ENCODE measurements at places on chromosomes 4 and X.

- DNase-seq, result peak; percentile 84
Measured at GRCh38 chrX:40647307-40648197, at the start of gene CXorf38. Gene CXorf38 (minus strand): TSS chrX:40647561. CDS start chrX:40647520, 41 bp downstream.

DNA sequence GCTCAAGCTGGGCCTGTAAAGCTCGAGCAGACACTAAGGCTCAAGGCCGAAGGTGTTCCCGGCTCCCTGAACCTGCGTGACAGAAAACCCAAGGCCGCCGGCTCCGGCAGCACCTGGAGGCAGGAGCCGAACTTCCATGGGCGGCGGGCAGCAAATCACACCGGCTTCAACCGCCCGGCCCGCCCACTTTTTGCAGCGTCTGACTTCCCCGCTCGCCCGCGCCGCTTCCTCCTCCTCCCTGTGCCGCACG is 940 bp upstream of the NSD2 start:
- DNase-seq, result peak; percentile 49

DNA sequence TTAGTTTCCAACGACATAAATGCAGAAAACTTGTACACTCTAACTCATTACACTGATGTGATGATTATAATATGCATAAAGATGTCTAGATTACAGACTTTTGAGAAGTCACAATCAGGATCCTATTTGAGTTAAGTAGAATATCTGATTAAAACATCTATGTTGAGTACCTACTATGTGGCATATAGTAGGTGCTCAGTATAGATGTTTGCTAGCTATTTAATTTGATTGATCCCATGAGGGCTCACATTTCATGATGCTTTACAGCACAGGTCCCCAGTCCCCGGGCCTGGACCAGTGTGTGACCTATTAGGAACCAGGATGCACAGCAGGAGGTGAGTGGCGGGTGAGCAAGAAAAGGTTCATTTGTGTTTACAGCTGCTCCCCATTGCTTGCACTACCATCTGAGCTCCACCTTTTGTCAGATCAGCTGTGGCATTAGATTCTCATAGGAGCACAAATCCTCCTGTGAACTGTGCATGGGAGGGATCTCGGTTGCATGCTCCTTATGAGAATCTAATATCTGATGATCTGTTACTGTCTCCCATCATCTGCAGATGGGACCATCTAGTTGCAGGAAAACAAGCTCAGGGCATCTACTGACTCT is 33.0 kb upstream of the CXCL8 start:
- no peak for DNase-seq

DNA sequence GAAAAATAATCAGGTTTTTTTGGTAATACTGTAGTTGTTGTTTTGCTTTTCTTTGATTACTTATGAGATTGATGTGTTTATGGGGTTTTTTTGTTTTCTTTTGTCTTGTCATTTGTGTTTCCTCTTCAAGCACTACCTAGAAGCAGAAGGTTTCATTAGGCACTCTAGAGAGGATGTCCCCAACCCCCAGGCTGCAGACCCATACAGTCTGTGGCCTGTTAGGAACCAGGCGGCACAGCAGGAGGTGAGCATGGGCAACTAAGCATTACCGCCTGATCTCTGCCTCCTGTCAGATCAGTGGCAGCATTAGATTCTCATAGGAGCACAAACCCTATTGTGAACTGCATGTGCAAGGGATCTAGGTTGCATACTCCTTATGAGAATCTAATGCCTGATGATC is 22.9 kb upstream of the NOCT start:
- no peak for DNase-seq

DNA sequence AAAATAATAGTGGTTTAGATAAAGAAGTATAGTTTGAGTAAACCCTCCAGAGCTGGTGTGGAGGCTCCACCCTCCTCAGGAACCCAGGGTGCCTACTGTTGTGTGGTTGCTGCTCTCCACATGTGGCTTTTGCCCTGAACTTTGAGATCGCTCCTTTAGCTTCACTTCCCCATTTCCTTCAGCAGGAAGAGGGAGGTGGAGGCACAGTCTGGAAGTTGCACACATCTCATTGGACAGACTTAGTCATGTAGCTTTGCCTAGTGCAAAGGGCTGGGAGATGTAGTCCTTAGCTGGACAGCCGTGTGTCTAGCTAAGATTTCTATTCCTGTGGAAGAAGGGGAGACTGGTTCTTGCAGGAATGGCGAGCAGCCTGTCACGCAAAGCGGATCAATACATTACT is 37.9 kb downstream of the RGS12 start:
- DNase-seq, result no peak

DNA sequence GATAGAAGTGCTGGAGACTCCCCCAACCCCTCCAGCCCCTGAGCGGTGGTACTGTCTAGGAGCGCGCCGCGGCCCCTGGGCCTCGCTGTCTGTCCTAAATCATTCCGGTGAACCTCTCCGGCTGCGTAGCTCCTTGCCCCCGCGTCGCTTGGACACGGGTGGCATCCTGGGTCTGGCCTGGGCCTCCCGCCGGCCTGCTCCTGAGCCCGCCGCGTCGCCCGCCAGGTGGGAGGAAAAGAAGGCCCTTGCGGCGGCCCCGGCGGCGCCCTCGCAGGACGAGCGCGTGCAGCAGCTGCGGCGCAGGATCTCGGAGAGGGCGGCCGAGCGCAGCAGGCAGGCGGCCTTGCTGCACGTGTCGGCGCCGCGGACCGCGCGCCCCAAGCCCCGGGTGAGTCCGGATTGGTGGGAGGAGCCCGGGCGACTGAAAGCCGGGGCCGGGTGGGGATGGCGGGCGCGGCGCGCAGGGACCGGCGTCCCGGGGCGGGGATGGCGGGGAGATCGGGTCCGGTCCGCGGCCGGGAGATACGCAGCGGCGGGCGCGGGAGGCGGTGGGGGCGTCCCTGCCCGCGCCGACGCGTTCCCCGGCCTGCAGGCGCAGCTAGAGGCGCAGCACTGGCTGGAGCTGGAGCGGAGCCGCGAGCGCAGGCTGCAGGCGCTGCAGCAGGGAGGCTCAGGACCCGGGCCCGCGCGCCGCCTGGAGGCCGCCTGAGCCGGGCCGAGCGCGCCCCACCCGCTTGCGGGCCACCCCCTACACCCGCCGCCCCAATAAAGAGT is 6.5 kb upstream of the RNF4 start:
- DNase-seq, result peak; percentile 41

DNA sequence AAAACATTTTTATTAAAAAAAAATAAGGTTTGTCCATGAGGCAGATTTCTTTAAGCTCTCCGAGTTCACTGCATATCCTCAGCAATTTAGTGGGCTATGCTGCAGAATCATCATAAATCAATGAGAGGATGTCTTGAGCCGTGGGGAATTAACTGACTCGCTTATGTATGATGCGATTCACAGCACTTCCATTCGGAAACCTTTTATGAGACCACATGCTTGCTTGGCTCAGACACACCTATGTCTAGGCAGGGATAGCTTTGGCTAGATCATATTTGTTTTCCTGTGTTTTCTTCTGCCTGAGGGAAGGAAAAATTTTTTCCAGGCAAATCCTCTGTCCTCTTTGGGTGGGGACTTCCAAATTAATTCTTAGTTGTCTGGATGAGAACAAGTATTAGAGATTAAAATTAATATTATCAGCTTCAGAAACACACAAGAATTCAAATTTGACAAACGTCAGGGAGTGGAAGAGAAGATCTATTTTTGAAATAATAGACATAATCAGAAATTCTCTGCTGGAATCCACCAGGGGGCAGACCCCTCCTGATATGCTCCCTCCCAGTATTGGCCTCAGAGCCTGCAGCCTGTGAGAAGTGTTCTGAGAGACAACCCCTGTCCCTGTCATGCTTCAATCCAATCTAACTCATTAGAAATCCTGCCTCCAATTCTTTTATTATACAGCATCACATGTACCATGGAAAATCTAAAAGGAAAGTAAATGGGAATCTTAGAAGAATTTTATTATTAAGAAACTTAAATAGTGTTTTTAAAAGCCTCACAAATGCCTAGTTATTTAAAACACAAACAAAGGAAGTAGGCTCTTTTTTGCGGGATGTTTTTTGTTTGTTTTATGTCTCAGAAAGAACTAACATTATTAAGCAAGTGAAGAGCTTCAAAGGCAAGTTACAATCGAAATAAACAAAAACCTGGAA is 345.1 kb upstream of the TACR3 start:
- no peak for DNase-seq

DNA sequence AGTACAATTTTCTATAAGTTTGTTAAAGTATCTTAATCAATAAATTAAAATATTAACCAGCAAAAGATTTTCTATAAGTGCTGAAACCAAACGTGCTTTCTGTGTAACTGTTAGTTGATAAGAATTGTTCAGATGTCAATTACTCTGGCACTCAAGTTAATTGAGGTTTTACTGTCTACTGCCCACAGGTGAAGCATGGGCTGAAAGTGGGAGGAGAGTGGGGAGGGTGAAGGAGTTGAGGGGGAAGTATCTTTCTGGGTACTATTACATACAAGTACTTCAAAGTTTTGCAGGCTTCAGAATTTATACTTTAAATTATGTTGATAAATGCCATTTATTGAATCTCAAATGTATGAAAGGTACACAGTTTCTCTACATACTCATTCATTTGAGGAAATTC is 19.1 kb upstream of the CXCL3 start:
- DNase-seq, result no peak

- DNase-seq, result no peak
Measured at GRCh38 chr4:76571274-76571673, 136.2 kb downstream of the SHROOM3 start.

DNA sequence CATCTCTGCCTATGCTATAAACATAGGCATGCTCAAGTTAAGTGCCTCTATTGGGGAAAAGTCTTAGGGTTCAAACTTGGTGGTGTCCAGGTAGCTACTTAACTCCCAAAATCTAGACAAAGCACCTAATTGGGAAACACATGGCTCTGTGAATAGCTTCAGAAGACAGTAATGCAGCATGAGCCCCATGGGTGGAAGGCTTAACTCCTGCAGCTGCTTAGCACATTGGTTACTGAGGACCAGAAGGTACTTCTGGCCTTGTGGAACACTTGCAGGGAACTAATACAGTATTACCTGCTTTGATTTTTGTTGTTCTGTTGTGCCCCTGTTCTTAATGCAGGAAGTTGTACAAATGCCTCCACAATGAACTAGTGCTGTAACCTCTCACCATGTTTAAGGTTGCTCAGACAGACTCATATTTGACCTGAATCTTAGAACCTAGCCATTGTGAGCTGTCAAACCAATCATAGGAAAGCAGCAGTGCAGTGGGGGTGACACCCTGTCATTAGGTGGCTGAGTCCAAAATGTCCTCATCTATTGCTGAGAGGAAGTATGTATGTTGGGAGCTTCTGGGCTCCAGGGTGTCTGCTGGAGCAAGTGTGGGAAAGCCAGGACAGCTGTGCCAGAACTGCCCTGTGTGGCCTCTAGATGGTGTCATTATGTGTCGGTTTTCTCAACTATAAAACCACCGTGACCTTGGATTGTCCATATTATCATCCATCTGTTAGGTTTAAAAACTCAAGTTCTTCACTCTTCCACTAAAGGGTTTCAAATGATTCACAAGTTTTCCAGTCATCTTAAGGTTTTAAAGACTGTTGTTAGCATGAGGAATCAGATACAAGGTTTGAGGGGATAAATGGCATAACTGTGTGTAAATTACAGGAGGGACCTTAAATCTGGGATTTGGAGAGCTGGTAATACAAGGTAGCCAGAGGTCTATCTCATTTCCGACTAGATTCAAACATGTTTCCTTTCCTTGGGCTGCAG is 69.9 kb upstream of the WDR1 start:
- no peak for DNase-seq

- no peak for DNase-seq
Measured at GRCh38 chr4:58679886-58680285, 1569.7 kb upstream of the IGFBP7 start.

GRCh38 chr4:163353054-163353453 is 9.4 kb downstream of the NPY5R start:
- no peak for DNase-seq

DNA sequence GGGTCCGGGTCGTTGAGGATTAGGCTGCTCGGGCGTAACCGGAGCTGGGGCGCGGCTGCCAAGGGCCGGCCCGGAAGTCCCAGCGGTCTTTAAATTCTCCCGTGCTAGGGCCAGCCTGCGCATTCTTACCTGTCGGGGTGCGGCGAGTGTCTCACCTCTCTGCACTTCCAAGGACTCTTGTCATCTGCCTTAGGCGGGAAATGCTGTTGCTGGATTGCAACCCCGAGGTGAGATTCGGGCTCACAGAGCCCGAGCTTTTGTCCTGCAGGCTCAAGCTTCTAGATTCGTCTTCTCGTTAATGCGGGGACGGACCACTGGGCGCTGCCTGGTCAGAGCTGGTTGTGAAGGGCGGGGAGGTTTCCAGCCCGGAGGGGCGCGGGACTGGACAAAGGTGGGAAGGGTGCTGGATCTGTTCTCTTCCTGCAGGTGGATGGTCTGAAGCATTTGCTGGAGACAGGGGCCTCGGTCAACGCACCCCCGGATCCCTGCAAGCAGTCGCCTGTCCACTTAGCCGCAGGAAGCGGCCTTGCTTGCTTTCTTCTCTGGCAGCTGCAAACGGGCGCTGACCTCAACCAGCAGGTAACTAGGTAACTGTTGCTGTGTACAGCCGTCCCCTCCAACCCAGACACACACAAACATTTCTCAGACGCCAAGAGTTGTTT is at the start of gene ANKRD37:
ANKRD37 (plus strand) TSS at position 118 of the 662 bp plus-strand sequence; CDS start at position 201, 83 bp downstream.
- no peak for DNase-seq

DNA sequence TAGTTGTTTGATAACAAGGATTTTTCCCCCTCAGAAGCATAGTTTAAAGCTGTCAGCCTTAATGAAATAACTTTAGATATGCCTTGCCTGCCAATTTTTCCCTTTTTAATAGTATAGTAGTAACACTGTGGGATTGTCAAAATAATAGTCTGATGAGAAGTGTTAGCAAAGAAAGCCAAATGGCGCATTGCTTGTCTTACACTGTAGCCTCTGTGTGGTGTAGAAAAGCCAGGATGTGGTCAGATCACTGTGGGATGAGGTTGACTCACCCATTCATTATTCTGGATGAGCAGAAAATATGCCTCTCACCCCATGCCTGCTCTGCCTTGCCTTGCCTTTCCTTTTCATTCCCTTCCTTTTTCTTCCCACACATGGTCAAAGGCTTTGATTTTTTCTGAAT is 257.8 kb upstream of the NRK start:
- peak; percentile 65 for DNase-seq

DNA sequence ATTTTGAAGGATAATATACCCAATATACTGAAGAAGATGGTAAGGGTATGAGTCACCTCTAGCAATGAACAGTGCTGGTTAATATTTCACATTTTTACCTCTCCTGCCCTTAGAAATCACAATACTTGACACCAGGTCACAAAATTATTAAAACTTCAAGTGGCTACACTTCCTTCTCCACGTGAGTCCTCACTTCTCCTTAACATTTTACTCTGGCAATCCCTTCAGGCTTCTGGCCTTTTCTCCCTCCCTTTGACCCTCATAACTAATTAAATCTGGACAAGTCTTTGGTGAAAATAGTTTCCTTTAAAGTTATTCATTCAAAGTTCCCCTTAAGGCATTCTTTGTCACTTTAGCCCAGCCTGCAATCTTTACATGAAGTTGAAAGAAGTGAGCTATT is 190.4 kb downstream of the UNC5C start:
- DNase-seq, result no peak

- no peak for DNase-seq
Measured at GRCh38 chr4:111221371-111221770, 598.5 kb upstream of the PITX2 start.

- no peak for DNase-seq
Measured at GRCh38 chr4:151563194-151563593, 154.2 kb downstream of the FHIP1A start.

Measured in GM04504 (cell line).